Activated CD4-positive, alpha-beta T cell treated with anti-CD3 and anti-CD28 coated beads, Interleukin-2, Interleukin-6, amounts not matched to agents 100 ng/mL and 50 ng/mL, durations not matched to agents 16 hours and 8 hours (primary cell): ENCODE measurements at places on chromosomes 5 and 9.
A peak's percentile ranks its signal among the peaks of the same experiment; 100 is the strongest.

DNA sequence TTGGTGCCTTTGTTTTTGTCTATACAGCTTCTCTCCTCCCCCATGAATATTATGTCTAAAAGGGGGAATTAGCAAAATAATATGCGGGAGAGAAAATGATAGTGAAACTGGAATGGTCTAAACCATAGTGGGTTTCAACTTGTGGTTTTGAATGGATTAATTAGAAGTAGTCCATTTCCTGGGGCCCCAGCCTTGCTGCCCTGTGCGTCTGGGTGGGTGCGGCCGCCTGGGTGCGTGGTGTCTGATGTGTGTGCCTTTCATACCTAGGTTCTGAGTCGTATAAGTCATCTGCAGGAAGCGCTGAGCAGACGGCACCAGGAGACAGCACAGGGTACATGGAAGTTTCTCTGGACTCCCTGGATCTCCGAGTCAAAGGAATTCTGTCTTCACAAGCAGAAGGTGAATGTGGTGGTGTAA, 120.0 kb upstream of the CACNA1B start:
- DNase-seq, result peak; percentile 39

DNA sequence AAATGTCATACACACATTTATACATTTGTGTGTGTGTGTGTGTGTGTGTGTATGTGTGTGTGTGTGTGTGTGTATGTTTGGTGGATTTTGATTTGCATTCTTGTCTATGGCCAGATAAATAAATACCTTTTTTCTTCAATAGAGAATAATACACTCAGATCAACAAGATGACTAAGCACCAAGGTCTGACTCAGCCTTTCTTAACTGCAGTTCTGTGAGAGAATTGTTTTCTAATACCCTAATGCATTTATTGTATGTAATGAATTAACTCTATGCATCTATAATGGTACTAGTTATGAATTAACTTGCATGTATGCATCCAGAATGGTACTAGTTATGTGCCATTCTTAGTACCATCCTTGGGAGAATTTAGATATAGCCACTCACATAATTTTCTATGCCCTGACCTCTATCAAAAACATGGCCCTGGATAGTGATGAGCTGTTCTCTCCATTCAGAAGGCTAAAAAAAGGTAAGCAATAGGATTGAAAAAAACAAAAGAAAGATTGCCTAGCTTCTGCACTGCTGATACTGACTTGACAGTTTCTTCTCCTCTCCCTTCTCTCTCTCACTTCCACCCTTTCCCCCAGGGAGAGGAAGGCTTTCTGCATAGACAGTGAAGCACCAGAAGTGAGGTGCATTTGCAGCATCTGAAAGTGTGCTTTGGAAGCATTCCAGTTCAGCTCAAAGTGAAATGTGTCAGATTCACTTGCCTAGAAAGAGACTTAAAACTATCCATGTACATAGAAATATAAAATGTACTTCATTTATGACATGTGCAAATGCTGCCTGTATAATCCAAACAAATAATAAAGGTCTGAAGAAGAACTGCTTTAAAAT, 55.1 kb upstream of the CCDC112 start:
- DNase-seq, result no peak

DNA sequence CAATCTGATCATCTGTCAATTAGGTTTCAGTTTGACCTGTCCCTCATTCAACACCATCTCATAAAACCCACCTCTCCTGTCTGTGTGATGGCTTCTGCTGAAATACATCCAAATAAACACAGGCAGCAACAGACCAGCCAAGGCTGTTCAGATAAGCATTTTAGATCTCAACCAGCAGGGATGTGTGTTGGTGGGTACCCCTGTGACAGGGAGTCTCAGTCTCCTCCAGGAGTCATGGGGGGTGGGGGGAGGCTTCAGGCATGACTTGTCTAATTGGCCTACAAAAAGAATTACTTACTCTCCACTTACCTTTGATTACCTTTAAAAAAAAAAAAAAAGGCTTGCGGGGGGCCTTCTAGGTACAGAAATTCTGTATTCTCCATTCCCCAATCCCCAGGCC, 65.9 kb downstream of the ROR2 start:
- no peak for DNase-seq

- DNase-seq, result no peak
Observed at GRCh38 chr5:135700731-135701130, 121.9 kb upstream of the CXCL14 start.

- peak; percentile 17 for DNase-seq
Observed at GRCh38 chr9:7293091-7293490, 506.5 kb downstream of the DMAC1 start.

DNA sequence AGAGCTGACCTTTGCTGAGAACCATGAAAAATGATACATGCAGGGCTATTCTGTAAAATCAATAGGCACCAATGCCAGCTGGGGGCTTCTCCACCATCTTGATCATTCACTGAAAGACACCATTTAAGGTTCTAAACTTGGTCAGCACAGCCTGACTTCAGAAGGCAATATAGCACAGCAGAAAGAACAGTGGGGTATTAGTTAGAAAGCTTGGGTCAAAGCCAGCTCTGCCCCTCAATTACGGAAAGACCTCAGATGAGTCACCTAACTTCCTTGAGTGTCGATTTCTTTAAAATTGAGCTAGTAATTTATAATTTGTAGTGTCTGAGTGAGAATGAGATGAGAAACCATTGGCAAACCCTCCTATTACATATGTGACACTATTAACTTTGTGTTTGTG, 3.4 kb downstream of the TNC start:
- no peak for DNase-seq

DNA sequence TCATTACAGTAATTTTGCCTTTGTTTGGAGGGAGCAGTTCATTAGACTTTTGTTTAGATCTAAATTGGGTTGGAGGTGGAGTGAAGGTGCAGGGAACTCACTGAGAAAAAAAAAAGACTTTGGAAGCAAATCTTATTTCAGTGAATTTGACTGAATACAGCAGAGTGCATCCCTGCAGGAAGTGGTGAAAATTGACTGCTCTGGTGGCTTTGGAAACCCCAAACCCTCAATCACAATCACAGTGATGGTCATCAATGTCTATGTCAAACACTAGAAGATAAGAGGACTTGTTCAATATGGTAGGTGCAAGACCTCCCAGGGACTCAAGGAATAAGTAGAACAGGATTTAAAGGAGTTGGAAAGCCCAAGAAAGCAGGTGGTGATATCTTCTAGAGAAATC, 76.0 kb upstream of the RASA1 start:
- no peak for DNase-seq

DNA sequence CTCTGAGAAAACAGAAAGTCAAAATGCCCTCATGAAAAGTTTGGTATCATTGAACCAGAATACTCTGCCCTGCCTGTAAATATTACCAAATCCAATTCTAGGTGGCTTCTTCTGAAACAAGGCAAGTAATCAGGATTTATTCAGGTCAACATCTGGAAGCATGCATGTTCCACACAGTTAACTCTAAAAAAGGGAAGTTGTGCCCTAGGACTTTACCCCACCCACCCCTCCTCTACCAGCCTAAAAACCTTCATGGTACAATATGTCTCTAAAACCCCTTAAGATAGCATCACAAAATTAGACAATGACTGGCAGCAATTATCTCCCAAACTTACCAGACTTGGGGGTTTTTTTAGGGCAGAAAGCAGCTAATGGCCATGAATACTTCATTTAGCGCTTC, 414.8 kb upstream of the SLC30A5 start:
- no peak for DNase-seq

DNA sequence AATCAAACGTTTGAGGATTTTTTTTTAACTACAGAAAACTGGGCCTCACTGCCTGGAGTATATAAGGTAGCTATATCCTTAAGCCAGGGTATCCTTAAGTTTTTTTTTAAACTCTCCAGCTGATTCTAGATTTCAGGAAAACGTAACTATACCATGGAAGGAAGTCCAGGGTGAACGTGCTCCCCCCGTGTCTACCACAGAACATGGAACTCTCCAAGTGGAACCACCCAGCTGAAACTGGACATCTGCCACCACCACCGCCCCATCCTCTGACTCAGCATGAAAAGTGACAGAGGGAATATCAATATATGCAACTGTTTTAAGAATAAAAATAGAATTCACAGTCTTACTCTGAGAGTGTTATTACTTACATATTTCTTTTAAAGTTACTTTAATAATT, 61.3 kb downstream of the DROSHA start:
- no peak for DNase-seq

DNA sequence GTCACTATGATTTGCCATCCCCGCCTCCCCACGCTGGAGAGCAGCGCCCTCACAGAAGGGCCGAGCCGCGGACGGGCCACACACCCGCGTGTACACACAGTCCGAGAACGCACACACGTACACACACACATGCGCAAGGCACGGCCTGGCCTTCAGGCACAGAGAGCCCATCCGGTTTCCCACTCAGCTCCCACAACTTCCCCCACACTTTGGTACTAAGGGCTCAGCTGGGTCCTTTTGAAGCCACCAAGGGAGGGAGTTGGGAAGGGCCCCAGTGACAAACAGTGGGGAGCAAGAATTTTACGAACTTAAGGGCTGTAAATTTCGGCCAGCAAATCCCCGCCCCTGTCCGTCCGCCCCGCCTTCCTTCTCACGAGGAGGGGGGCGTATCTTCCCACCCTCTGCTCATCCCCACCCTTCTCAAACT, 133.3 kb upstream of the HAND1 start:
- DNase-seq, result no peak

GRCh38 chr5:157324237-157324636, 58.3 kb downstream of the CYFIP2 start:
- DNase-seq, result no peak

DNA sequence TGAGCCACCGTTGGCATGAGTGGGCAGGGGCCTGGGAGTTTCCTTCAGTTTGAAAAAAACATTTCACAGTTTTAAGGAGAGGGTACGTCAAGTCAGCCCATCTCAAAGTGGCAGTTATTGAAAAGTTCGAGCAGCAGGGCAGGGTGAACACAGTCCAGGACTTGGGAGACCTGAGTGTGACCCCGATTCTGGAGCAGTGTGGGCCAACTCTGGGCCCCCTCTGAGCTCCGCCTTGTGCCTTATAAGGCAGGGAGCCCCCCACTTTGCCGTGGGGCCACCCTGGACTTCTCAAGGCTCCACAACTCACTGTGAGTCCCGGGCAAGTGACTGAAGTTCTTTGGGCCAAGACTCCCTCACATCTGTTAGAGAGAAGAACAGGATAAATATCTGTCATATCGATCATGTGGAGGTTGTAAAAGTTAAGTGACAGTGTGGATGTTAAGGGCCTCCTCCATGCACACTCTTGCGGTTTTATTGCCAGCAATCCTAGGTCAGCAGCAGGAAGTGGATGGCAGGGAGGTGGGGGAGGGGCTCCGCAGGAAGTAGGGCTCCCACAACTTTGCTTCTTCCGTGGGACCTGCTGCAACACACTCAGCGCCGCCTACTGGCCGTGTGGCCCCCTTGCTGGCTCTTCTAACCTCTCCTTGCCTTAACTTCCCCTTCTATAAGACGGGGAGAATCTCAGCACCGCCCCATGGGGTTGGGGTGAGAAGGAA, 38.4 kb downstream of the HRH2 start:
- peak; percentile 89 for DNase-seq

DNA sequence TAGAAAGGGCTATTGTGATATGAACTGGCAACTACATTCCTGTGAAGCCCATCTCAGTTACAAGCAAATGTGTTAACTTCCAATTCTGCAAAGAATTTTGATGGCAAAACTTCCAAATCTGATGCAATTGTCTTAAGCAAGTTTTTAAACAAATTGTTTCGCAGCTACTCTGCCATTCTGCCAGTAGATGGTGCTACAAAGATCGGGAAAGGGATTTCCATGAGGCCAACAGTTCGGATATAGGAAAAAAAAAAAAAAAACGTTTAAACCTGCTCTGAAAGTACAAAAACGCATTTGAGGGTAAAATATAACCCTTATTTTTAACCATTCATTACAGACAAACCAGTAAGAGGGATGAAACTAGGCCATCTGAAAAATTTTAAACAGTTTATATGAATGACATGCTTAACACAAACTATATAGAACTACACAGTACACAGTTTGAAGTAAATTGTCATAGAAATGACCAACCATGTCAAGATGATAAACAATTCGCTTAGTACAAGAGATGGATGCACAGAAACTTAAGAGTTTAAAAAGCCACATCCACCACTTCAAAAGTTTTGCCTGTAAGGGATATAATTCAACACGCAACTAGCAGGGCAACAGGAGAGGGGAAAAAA, 2.2 kb downstream of the HNRNPA0 start:
- DNase-seq, result peak; percentile 60

DNA sequence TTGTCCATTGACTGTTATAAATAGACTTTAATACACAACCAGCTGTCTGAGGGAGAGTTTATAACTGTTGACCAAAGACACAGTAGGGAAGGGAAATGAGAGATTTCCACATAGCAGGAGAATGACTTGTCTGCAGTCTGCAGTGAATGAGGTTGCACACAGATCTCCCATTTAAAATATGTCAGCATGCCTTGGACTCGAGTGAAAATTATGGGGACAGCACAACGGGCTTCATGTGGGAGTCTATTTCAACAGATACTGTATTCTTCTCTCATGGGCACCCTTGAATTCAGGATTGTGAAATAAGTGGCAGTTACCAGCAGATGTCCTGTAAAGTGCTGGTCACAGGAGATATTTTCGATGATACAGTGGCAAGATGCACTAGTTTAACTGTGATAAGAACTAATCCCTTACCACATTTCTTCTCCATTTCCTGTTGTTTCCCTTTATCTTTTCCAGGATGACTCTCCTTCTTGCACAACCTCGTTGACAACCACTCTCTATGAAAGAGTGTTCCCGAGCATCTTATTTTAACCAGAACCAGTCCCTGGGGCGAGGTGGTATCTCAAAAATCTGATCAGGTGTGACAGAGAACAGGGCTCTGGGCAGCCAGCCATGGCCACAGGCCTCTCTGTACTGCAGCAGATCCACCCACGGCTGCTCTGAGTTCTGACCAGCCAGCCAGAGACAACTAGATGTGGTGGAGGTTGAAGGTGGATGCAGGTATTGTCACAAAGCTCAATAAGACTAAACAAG, 51.5 kb upstream of the MAP3K1 start:
- no peak for DNase-seq

GRCh38 chr5:168611165-168611564, 32.0 kb upstream of the PANK3 start:
- DNase-seq, result no peak

GRCh38 chr5:135069016-135069770, 35.2 kb upstream of the PITX1 start:
- no peak for DNase-seq

DNA sequence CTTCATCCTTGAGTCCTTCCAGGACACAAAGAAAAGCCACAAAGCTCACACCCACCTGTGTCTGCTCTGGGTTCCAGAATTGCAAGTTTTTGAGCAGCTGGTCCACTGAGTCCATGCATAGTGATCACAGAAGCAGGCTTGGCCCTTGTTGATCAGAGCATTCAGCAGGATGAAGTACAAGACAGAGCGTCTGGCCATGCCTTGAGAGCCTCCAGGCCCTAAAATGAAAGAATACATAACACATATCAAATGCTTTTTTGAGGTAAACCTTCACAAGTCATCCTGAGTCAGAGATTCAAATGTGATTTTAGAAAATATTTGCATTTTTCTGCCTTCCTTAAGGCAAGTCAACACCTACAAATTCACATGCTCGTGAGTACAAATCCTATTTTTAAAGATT, 10.3 kb downstream of the C6 start:
- DNase-seq, result no peak

- no peak for DNase-seq
Observed at GRCh38 chr5:169651526-169651925, 14.5 kb downstream of the DOCK2 start.
